ENCODE measurements at places on chromosomes 5 and 9.

- peaks cover 18% of the 10 kb centered on the region for H3K4me1 ChIP-seq
- no peak overlapping the region for H3K4me3 ChIP-seq
- no peak for DNase-seq
- H3K27ac ChIP-seq, result peak overlapping the region; percentile 71
- peaks cover 10% of the 10 kb centered on the region for H3K36me3 ChIP-seq
- no peaks in the 10 kb centered on the region for H3K27me3 ChIP-seq
Observed at GRCh38 chr5:59180515-59180914, 597.6 kb downstream of the RAB3C start.

DNA sequence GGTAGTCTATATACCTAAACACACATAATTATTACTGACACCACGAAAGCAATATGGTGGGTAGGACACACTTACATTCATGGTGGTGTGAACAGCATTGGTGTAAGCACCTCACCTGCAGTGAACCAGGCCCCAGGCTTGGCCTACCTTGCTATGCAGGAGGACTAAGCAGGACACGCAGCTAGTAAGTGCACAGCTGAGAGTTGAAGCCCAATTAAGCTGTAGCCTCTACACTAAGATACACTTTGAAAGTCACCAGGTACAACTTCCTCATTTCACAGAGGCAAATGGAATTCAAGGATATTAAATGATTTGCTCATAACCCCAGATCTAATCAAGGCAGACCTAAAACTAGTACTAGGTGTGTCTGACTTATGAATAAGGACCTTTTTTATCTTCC lies 145.8 kb upstream of the PAPPA start:
- no peak overlapping the region for H3K27ac ChIP-seq
- H3K4me3 ChIP-seq, result no peak overlapping the region
- no peak for DNase-seq
- no peaks in the 10 kb centered on the region for H3K36me3 ChIP-seq

DNA sequence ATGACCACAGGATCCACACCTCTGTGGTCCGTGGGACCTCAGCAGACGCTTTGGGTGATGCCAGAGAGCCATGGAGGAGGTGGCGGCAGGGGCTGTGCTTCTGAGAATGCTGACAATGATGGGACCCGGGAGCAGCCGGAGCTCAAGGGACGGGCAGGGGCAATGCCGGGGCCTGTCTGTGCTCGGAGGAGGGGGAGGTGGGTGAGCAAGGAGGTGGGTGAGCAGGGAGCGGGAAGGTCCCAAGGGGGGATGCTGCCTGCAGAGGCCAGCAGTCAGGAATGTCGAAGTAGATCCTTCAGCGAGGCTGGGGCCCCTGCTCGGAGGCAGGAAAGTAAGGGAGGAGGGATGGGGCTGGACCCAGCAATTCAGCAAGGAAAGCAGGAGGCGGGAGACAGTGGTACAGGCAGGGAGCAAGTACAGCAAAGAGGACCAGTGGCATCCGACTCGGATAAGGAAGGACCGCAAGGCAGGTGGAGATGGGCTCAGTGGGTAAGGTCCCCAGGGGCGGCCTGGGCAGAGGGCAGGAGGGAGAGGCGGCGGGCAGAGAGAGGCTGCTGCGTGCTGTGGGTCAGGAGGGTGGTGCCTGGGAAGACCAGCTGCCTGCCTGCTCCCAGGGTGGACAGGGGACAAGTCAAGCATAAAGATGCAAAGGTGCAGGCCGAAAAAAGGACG lies 49.0 kb downstream of the ADAMTS2 start:
- H3K27me3 ChIP-seq, result no peaks in the 10 kb centered on the region
- H3K4me3 ChIP-seq, result no peak overlapping the region
- peaks cover 9% of the 10 kb centered on the region for H3K4me1 ChIP-seq
- H3K27ac ChIP-seq, result no peak overlapping the region
- H3K36me3 ChIP-seq, result no peaks in the 10 kb centered on the region

- H3K4me1 ChIP-seq, result no peaks in the 10 kb centered on the region
- no peaks in the 10 kb centered on the region for H3K36me3 ChIP-seq
- no peak for DNase-seq
Observed at GRCh38 chr5:53350991-53351770, 129.2 kb upstream of the FST start.

DNA sequence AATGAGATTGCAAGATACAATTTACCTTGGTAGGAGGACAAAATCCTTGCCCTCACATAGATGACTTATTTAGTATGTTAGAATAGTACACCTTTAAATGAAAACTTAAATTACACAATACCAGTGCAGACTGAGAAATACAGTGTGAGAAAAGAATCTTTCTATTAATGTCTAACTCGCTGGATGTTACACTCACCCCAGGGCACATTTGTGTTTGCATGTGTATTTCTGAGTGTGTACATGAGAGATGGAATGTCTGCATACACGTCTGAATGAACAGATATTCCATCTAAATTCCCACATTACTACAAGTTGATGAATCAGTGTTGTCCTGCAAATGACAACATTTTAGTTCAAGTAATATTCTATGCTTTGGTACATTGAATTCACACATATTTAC lies 99.8 kb downstream of the KLHL3 start:
- no peak for DNase-seq
- H3K4me3 ChIP-seq, result no peak overlapping the region
- H3K4me1 ChIP-seq, result peaks cover 4% of the 10 kb centered on the region
- no peak overlapping the region for H3K27ac ChIP-seq

- H3K27ac ChIP-seq, result no peak overlapping the region
- H3K4me1 ChIP-seq, result peaks cover 5% of the 10 kb centered on the region
- H3K36me3 ChIP-seq, result peaks cover 3% of the 10 kb centered on the region
- H3K4me3 ChIP-seq, result no peak overlapping the region
- DNase-seq, result no peak
- H3K27me3 ChIP-seq, result peaks cover 21% of the 10 kb centered on the region
Observed at GRCh38 chr5:159341145-159341544, 10.9 kb upstream of the IL12B start.

DNA sequence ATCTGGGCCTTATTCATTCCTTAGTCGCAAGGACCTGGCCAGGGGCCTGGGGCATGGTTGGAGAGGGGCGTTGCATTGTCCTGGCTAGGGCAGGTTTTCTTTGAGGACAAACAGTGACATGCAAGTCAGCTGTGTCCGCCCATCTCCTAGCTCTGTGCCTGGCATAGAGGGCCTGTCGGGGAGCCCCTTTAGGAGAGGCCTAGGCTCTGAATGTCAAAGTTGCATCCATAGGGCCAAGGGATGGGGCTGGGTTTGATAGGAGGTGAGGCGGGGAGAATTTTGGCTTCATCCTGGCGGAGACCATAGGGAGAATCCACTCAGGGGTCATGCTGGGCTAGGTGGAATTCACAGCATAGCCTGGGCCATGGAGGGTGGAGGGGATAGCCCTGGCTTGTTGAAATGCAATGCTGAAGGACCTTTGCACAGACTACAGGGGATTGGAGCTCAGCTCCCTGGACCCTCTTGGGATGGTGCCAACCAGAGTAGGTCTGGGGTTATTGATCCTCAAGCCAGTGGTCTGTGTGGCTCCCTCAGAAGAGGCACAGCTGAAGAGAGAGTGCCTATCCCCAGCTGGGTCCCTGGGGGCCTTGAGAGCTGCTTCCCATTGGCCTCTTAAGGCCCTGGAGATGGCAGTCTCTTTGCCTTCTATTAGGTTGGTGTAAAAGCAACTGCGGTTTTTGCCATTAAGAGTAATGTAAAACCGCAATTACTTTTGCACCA lies 104.0 kb downstream of the RGS3 start:
- H3K4me3 ChIP-seq, result no peak overlapping the region
- peaks cover 16% of the 10 kb centered on the region for H3K4me1 ChIP-seq
- H3K27me3 ChIP-seq, result peaks cover 10% of the 10 kb centered on the region
- no peaks in the 10 kb centered on the region for H3K36me3 ChIP-seq
- H3K27ac ChIP-seq, result no peak overlapping the region

GRCh38 chr9:76424491-76424890 lies 30.3 kb upstream of the RFK start:
- DNase-seq, result no peak
- H3K36me3 ChIP-seq, result peaks cover 3% of the 10 kb centered on the region
- no peaks in the 10 kb centered on the region for H3K27me3 ChIP-seq
- no peak overlapping the region for H3K4me3 ChIP-seq

DNA sequence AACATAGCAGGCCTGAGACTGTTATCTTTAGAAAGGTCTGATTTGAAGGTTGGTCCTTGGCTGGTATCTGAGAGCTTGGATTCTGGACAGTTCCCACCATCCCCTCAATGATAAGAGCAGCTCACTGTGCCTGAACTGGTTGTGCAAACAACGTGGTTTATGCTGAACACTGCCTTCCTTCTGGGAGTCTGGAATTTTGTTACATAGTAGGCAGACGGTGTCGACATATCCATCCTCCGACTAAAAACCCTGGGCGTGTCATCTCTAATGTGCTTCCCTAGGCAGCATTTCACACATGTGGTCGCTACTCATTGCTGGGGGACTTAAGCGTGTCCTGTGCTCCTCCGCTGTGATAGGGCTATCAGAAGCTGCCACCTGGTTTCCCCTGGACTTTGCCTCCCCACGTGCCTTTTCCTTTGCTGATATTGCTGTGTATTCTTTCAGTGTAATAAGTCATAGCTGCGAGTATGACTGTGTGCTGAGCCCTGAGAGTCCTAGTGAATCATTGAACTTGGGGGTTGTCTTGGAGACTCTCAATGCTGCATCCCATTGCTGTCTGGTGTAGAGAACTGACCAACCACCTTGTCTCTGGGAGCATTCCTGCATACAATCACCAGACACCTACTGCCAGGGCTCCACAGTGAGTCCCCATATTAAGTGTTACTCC lies 119.1 kb upstream of the TBC1D2 start:
- H3K27ac ChIP-seq, result peak overlapping the region; percentile 62
- DNase-seq, result peak; percentile 49
- peaks cover under 1% of the 10 kb centered on the region for H3K27me3 ChIP-seq
- no peaks in the 10 kb centered on the region for H3K36me3 ChIP-seq
- peaks cover 11% of the 10 kb centered on the region for H3K4me1 ChIP-seq

GRCh38 chr9:14993061-14993800 lies 83.0 kb upstream of the FREM1 start:
- DNase-seq, result peak; percentile 91
- peak overlapping the region; percentile 90 for H3K4me3 ChIP-seq
- peak overlapping the region; percentile 54 for H3K27ac ChIP-seq
- no peaks in the 10 kb centered on the region for H3K36me3 ChIP-seq
- H3K27me3 ChIP-seq, result peaks cover 10% of the 10 kb centered on the region
- peaks cover 14% of the 10 kb centered on the region for H3K4me1 ChIP-seq

DNA sequence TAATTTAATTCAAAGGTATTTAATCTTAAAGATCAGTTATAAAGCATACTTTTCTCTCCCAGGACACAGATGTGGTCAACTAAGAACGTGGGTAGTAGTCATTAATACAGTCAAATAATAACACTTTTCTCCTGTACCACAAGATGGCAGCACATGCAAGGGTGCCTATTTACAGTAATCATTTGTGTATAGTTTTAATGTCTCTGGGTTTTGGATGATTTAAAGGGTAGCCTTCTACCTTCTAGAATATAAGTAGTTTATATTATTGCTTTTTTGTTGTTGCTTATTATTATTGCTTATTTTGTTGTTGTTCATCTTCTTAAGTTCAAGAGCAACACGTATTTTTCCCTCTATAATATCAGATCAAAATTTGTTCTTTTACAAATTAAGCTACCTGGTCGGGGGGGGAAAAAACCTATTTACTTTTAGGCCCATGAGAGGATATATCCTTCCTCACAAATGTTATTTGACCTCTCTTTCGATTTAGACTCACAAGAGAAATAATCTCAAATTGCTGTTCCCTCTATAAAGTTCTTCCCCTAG lies 59.6 kb upstream of the SLC27A6 start:
- no peak overlapping the region for H3K27ac ChIP-seq
- H3K27me3 ChIP-seq, result no peaks in the 10 kb centered on the region
- DNase-seq, result no peak
- H3K36me3 ChIP-seq, result no peaks in the 10 kb centered on the region
- H3K4me3 ChIP-seq, result no peak overlapping the region

DNA sequence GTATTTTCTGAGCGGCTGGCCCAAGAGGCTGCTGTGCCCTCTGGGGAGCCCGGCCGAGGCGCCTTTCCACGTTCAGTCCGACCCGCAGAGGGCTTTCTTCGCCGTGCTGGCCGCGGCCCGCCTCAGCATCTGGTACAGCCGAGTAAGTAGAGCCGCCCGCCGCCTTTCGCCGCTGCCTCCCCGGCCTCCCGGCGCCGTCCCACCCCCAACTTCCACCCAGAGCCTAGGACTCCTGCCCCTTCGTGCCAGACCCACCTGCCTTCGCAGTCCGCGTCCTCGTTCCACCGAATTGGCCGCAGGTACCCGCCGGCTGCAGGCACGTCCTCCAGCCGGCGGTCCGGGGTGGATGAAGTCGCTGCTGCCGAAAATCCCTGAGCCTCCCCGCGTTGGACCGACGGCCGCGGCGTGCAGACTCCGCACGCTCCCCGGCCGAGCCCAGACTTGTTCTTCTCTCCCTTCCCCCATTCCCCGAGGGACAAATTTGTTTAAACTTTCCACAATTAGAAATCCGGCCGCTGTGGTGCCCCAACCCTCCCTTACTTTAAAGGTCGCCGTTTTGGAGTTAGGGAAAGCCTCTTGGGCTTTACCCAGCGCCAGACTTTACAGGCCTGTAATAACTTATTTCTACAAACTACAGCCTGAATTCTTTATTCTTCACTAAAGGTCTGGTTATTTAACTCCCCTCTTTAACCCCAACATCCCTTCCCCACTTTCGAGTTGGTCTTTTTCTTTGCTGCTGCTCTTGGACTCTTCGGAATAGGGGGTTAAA lies 589 bp downstream of the RIC1 start:
- H3K27me3 ChIP-seq, result no peaks in the 10 kb centered on the region
- peaks cover 14% of the 10 kb centered on the region for H3K36me3 ChIP-seq
- H3K4me1 ChIP-seq, result peaks cover 18% of the 10 kb centered on the region

GRCh38 chr9:127686461-127687393 lies 20.1 kb upstream of the CFAP157 start:
- no peak overlapping the region for H3K4me3 ChIP-seq
- H3K36me3 ChIP-seq, result peaks cover 20% of the 10 kb centered on the region
- DNase-seq, result no peak
- H3K4me1 ChIP-seq, result peaks cover 8% of the 10 kb centered on the region
- no peaks in the 10 kb centered on the region for H3K27me3 ChIP-seq
- H3K27ac ChIP-seq, result no peak overlapping the region

- no peaks in the 10 kb centered on the region for H3K4me1 ChIP-seq
- no peak overlapping the region for H3K4me3 ChIP-seq
- no peak for DNase-seq
- peaks cover 22% of the 10 kb centered on the region for H3K27me3 ChIP-seq
- no peak overlapping the region for H3K27ac ChIP-seq
Observed at GRCh38 chr5:88384886-88385285, 116.2 kb upstream of the TMEM161B start.

- peaks cover 34% of the 10 kb centered on the region for H3K27me3 ChIP-seq
- H3K4me3 ChIP-seq, result no peak overlapping the region
- no peaks in the 10 kb centered on the region for H3K4me1 ChIP-seq
- H3K27ac ChIP-seq, result no peak overlapping the region
- H3K36me3 ChIP-seq, result no peaks in the 10 kb centered on the region
Observed at GRCh38 chr9:107805201-107805600, 315.6 kb upstream of the KLF4 start.

- H3K4me1 ChIP-seq, result peaks cover 15% of the 10 kb centered on the region
- H3K36me3 ChIP-seq, result no peaks in the 10 kb centered on the region
- no peaks in the 10 kb centered on the region for H3K27me3 ChIP-seq
- H3K27ac ChIP-seq, result no peak overlapping the region
Observed at GRCh38 chr9:38094165-38094564, 25.1 kb upstream of the SHB start.

DNA sequence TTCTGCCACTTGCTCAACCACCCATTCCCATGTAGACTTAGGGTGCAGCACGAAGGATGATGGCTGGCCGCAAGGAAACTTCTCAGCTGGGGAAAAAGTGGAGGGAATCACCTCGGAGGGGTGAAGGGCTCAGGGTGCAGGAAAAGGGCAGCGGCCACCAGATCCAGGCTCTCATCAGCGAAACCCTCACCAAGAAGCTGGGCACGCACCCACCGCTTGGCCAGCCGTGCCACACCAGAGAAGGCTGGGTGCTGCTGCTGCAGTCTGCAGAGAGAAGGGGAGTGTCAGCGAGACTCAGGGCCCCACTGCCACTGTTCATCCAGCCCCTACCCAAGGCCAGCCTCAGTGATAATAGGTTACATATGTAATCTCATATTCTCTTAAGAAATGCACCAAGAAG lies 8.6 kb downstream of the NOL6 start:
- H3K36me3 ChIP-seq, result peaks cover 3% of the 10 kb centered on the region
- H3K27me3 ChIP-seq, result no peaks in the 10 kb centered on the region
- no peak for DNase-seq
- no peaks in the 10 kb centered on the region for H3K4me1 ChIP-seq

All from type B pancreatic cell (in vitro differentiated cells).